ENCODE measurements at places on chromosomes 3 and 15. TPM values are rescaled to one million over a fixed set of nuclear protein-coding genes. Genes with fewer than 3 reads are reported as not detected.

DNA sequence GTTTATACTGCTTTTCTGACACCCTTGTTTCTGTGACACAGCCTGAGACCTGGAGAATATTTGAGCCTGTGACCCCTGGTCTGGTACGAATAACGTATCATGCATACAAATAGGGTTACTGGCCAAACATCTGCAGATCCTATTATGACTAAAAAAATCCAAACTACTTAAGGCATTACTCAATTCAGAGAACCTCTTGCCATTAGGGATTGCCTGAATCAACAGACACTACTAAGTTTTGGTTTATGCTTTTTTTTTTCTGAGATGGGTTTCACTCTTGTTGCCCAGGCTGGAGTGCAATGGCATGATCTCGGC lies 35.4 kb downstream of the OSBPL10 start:
- no peak overlapping the region for H3K4me3 ChIP-seq
- no peaks in the 10 kb centered on the region for H3K4me1 ChIP-seq
- no peak for DNase-seq
- no peak overlapping the region for H3K27ac ChIP-seq
- H3K27me3 ChIP-seq, result peaks cover 4% of the 10 kb centered on the region
- H3K36me3 ChIP-seq, result no peaks in the 10 kb centered on the region

- H3K4me1 ChIP-seq, result no peaks in the 10 kb centered on the region
- no peaks in the 10 kb centered on the region for H3K36me3 ChIP-seq
- no peaks in the 10 kb centered on the region for H3K27me3 ChIP-seq
- DNase-seq, result no peak
Measured at GRCh38 chr3:117277816-117278215, 568.2 kb downstream of the TUSC7 start.

DNA sequence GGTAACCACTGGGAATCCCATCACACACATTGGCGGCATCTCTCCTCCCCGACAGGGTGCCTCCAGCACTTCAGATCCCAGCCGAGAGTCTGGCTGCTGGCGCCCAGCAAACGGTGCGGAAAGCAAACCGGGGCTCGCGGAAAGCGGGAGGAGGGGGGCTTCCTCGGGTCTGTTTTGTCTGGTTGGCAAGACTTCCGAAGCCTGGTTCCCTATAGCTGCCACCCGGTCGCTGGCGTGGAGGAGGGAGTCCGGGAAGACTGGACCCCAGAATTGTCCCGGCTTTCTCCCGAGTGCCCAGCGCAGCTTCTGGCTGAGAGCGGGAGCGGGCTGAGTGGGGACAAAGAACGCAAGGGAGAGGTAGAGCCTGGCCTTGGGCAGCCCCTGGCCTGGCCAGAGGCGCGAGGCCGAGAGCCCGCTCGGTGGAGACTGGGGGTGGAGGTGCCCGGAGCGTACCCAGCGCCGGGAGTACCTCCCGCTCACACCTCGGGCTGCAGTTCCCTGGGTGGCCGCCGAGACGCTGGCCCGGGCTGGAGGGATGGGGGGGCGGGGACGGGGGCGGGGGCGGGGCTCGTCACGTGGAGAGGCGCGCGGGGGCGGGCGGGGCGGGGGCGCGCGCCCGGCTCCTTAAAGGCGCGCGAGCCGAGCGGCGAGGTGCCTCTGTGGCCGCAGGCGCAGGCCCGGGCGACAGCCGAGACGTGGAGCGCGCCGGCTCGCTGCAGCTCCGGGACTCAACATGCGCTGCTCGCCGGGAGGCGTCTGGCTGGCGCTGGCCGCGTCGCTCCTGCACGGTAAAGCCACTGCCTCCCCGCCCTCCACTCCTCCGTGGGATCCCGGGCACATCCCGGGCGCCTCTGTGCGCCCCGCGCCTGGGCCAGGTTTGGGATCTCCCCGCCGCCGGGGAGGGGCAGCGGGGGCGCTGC lies at the start of gene CHRNA7:
Gene CHRNA7, plus strand, starts transcription at position 654 of the 920 bp plus-strand sequence. Its CDS starts 80 bp downstream, at position 734.
- peak within 1 kb of the TSS; percentile 11 for H3K4me3 ChIP-seq
- H3K4me1 ChIP-seq, result peaks cover 4% of the 10 kb centered on the region
- peak; percentile 16 for DNase-seq
- H3K27me3 ChIP-seq, result peaks cover 42% of the 10 kb centered on the region

The CISH gene
- 307 TPM for total RNA-seq

GRCh38 chr15:79897701-79898113 lies 893 bp upstream of the MTHFS start:
- H3K4me3 ChIP-seq, result peak overlapping the region; percentile 98
- peak overlapping the region; percentile 95 for H3K27ac ChIP-seq
- H3K27me3 ChIP-seq, result no peaks in the 10 kb centered on the region
- H3K36me3 ChIP-seq, result peaks cover 21% of the 10 kb centered on the region
- H3K4me1 ChIP-seq, result peaks cover 48% of the 10 kb centered on the region
- peak; percentile 55 for DNase-seq

DNA sequence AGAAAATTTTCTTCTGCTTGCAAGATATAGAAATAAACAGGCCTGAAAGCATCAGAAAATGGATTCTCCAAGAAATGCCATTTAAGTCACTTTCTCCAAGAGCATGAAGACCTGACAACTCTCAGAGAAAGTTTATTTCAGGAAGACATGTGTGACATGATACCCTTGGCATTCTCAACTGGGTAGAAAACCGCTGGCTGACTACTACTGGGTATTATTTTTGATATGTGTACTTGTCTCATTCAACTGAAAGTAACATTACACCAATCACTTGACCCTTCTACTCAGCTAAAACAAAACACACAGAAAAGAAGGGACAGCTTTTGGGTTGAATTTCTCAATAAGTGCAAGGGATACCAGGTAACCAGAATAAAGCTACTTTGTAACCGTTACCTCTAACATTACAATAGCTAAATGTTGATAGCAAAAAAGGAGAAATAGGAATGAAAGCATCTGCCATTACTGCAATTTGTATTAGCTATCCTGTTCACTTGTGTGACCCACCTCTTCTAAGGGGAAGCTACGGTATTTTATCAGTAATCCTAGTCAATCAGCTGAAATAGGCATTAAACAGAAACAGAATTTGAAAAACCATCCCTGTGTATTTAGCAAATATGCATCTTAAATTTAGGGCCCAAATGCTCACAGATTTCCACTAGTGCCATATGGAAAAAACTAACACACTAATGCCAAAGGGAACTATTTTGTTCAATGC lies 7.3 kb downstream of the TRA2B start:
- H3K4me3 ChIP-seq, result peak overlapping the region; percentile 100
- H3K27me3 ChIP-seq, result no peaks in the 10 kb centered on the region

The SCAMP2 gene
- 58.9 TPM for total RNA-seq

- peak overlapping the region; percentile 35 for H3K4me3 ChIP-seq
- peaks cover 15% of the 10 kb centered on the region for H3K4me1 ChIP-seq
- H3K27ac ChIP-seq, result no peak overlapping the region
- no peak for DNase-seq
- H3K36me3 ChIP-seq, result no peaks in the 10 kb centered on the region
Measured at GRCh38 chr3:105353485-105354161, 13.1 kb upstream of the ALCAM start.

The UNC13C gene
- total RNA-seq, result not detected

The GPR160 gene
- 8.2 TPM for total RNA-seq

GRCh38 chr3:115692887-115693524 lies 69.7 kb downstream of the GAP43 start:
- no peaks in the 10 kb centered on the region for H3K4me1 ChIP-seq
- no peak overlapping the region for H3K4me3 ChIP-seq
- peak; percentile 80 for DNase-seq
- no peaks in the 10 kb centered on the region for H3K36me3 ChIP-seq

The CCK gene
- not detected for total RNA-seq

The EPHA6 gene
- not detected for total RNA-seq

The GNL3 gene
- 200 TPM for total RNA-seq

The TMEM108 gene
- total RNA-seq, result not detected

- H3K36me3 ChIP-seq, result no peaks in the 10 kb centered on the region
- no peak overlapping the region for H3K27ac ChIP-seq
- H3K27me3 ChIP-seq, result peaks cover 1% of the 10 kb centered on the region
- H3K4me3 ChIP-seq, result no peak overlapping the region
- DNase-seq, result no peak
Measured at GRCh38 chr3:7734456-7734855, 767.2 kb upstream of the LMCD1 start.

DNA sequence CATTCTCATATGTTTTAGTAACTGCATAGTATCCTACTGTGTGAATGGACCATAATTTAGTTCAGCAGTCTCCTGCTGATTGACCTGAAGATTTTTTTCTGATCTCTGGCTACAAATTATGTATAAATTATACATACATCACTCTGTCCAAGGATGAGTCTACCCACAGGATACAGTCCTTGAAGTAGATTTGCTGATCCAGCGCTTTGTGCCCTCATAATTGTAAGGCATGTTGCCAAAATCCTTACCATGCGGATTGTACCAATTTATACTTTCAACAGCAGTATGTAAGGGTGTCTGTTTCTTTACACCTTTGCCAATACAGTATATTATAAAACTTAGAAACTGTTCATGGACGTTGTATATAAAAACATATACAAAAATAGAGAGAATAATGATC lies 46.5 kb downstream of the ACAA1 start:
- H3K4me1 ChIP-seq, result no peaks in the 10 kb centered on the region
- H3K36me3 ChIP-seq, result no peaks in the 10 kb centered on the region
- no peak overlapping the region for H3K27ac ChIP-seq
- DNase-seq, result no peak

DNA sequence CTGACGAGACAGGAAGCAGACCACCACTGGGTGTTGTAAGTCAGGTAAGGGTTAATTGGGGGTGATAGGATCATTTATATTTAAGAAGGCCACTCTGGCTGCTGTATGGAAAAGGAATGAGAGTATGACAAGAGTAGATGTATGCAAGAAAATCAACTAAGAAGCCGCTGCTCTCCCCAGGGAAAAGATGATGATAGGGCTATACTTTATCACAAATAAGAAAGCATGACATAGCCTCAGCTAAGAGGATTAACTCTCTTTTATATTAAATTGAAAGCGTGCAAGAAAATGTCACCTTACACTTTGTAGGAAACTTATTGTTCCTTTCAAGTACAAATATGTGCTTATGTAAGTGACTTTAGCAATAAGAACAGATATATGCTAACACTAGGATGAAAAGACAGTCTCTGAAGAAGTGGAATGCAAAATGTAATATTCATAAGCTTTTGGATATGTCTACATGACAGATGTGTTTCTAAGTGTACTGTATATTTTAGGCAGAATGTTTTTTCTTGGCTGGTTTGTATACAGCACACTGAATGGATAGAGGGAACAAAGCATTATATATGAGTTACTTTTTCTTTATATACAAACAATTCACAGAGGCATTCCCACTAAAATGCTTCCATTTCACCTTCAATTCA lies 8.7 kb upstream of the NDUFB4 start:
- peaks cover 2% of the 10 kb centered on the region for H3K36me3 ChIP-seq
- no peak for DNase-seq
- H3K27me3 ChIP-seq, result peaks cover 2% of the 10 kb centered on the region
- H3K4me3 ChIP-seq, result no peak overlapping the region
- H3K27ac ChIP-seq, result no peak overlapping the region

DNA sequence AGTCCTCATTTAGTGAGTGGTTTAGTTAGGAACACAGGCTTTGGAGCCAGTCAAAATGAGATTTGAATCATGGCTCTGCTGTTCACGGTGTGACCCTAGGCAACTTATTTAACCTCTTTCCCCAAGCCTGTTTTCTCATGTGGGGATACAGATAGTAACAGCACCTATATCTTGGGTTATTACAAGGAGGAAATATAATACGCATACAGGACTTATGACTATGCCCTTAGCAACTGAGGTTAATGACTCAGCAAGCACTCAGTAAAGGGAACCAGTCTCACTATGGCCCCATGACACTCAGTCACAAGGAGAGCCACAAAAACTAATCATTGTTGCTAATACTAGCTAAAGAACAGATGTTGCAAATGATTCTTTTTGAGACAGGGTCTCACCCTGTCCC lies 45.9 kb downstream of the SUMF1 start:
- H3K4me3 ChIP-seq, result no peak overlapping the region
- DNase-seq, result peak; percentile 37
- peaks cover 26% of the 10 kb centered on the region for H3K4me1 ChIP-seq
- no peaks in the 10 kb centered on the region for H3K27me3 ChIP-seq

The TAGLN3 gene
- 1.2 TPM for total RNA-seq

- no peaks in the 10 kb centered on the region for H3K36me3 ChIP-seq
- H3K4me3 ChIP-seq, result no peak overlapping the region
- no peak overlapping the region for H3K27ac ChIP-seq
Measured at GRCh38 chr3:62027241-62027640, 346.1 kb downstream of the FEZF2 start.

GRCh38 chr3:129440618-129441190 lies 680 bp downstream of the IFT122 start:
- no peaks in the 10 kb centered on the region for H3K27me3 ChIP-seq
- H3K4me1 ChIP-seq, result peaks cover 47% of the 10 kb centered on the region
- peaks cover 18% of the 10 kb centered on the region for H3K36me3 ChIP-seq
- no peak for DNase-seq
- peak overlapping the region; percentile 89 for H3K27ac ChIP-seq

- DNase-seq, result no peak
- H3K4me1 ChIP-seq, result no peaks in the 10 kb centered on the region
Measured at GRCh38 chr3:31785734-31786133, 195.3 kb downstream of the OSBPL10 start.

GRCh38 chr3:174101244-174101643 lies 703.7 kb downstream of the NLGN1 start:
- no peak overlapping the region for H3K4me3 ChIP-seq
- H3K27me3 ChIP-seq, result no peaks in the 10 kb centered on the region
- no peak overlapping the region for H3K27ac ChIP-seq
- H3K4me1 ChIP-seq, result no peaks in the 10 kb centered on the region

DNA sequence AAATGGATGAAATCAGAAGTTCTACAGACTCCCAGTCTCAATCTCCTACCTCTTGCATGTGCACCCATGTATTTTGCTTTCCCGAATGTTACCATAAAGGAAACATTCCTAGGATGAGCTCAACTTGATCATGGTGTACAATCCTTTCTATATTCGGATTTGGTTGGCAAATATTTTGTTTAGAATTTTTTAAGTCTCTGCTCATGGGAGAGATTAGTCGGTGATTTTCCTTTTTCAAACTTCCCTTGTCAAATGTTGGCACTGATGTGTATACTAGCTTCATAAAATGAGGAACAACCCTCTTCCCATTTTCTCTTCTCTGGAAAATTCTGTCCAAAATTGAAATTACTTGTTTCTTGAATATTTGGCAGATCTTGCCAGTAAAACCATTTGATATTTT lies 317.6 kb upstream of the RASGRP1 start:
- no peak overlapping the region for H3K27ac ChIP-seq
- H3K4me3 ChIP-seq, result no peak overlapping the region
- peaks cover 4% of the 10 kb centered on the region for H3K27me3 ChIP-seq

GRCh38 chr3:15286022-15286421 lies 46.4 kb downstream of the SH3BP5 start:
- H3K27me3 ChIP-seq, result no peaks in the 10 kb centered on the region
- no peak overlapping the region for H3K4me3 ChIP-seq
- no peak for DNase-seq
- H3K27ac ChIP-seq, result no peak overlapping the region
- H3K36me3 ChIP-seq, result no peaks in the 10 kb centered on the region
- peaks cover 28% of the 10 kb centered on the region for H3K4me1 ChIP-seq

The CTXN2 gene
- total RNA-seq, result not detected

The RTP3 gene
- not detected for total RNA-seq

DNA sequence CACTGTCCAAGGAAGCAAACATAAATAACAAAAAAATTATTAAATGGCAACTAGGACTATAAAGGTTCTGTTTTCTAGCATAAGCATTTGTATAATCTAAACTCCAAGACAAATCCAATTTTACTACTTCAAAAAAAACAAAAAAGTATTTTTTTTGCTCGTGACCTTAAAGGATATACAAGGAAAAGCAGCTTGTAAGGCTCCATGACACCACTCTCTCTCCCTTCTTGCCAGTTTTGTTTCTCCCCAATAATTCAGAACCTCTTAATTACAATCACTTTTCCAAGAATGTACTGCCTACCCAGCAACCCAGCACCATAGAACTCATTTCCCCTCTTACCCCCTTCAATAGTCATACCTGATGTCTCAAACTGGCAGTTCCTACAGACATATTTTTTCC lies 496.2 kb downstream of the GRM7 start:
- no peaks in the 10 kb centered on the region for H3K36me3 ChIP-seq
- H3K4me1 ChIP-seq, result no peaks in the 10 kb centered on the region
- DNase-seq, result no peak
- no peak overlapping the region for H3K27ac ChIP-seq
- H3K27me3 ChIP-seq, result no peaks in the 10 kb centered on the region

The IL16 gene
- 138 TPM for total RNA-seq
